IgD-negative memory B cell (primary cell): ENCODE measurements at places on chromosomes 7 and 10. TPM values are rescaled to one million over a fixed set of nuclear protein-coding genes. Genes with fewer than 3 reads are reported as not detected.

VAX1 gene
- polyA plus RNA-seq = not detected

ZP3 gene
- polyA plus RNA-seq = 4.1 TPM

SLC16A9 gene
- not detected for polyA plus RNA-seq

ATP6V0E2 gene
- 51.8 TPM for polyA plus RNA-seq

ELFN1 gene
- 0.54 TPM for polyA plus RNA-seq

GPR26 gene
- polyA plus RNA-seq = not detected

CLEC2L gene
- not detected for polyA plus RNA-seq

LMOD2 gene
- polyA plus RNA-seq = not detected

PSD gene
- 2.8 TPM for polyA plus RNA-seq

PLPP4 gene
- not detected for polyA plus RNA-seq

GRID1 gene
- polyA plus RNA-seq = not detected

PPP1R17 gene
- not detected for polyA plus RNA-seq

PNLIPRP3 gene
- polyA plus RNA-seq = not detected

SPDYE9 gene
- 0.19 TPM for polyA plus RNA-seq

AKR1C4 gene
- not detected for polyA plus RNA-seq

EVX1 gene
- not detected for polyA plus RNA-seq

GBF1 gene
- polyA plus RNA-seq = 12.6 TPM

C7orf33 gene
- polyA plus RNA-seq = not detected

ZPBP gene
- not detected for polyA plus RNA-seq

PHYHIPL gene
- polyA plus RNA-seq = not detected

NUTM2B gene
- 0.21 TPM for polyA plus RNA-seq

RFC2 gene
- polyA plus RNA-seq = 46.6 TPM

DPP6 gene
- not detected for polyA plus RNA-seq

SLC26A5 gene
- not detected for polyA plus RNA-seq

KAZALD1 gene
- polyA plus RNA-seq = not detected

SYT15 gene
- 0.45 TPM for polyA plus RNA-seq

SEM1 gene
- 139 TPM for polyA plus RNA-seq

HTR5A gene
- not detected for polyA plus RNA-seq

SLC39A12 gene
- not detected for polyA plus RNA-seq

ERVW-1 gene
- 0.06 TPM for polyA plus RNA-seq

OR13A1 gene
- polyA plus RNA-seq = 0.55 TPM

ATOH7 gene
- not detected for polyA plus RNA-seq

TEX47 gene
- not detected for polyA plus RNA-seq

WNT16 gene
- 5.9 TPM for polyA plus RNA-seq

ZNF12 gene
- 27.8 TPM for polyA plus RNA-seq

PSPH gene
- 5.6 TPM for polyA plus RNA-seq

AS3MT gene
- not detected for polyA plus RNA-seq

ATG9B gene
- polyA plus RNA-seq = 11.2 TPM

NPM3 gene
- 2.9 TPM for polyA plus RNA-seq

CYP2C19 gene
- not detected for polyA plus RNA-seq

PAX2 gene
- not detected for polyA plus RNA-seq

AGBL3 gene
- polyA plus RNA-seq = 1.3 TPM

KLF14 gene
- 0.11 TPM for polyA plus RNA-seq

ACHE gene
- not detected for polyA plus RNA-seq
